ENCODE measurements at places on chromosomes 16 and 17.
A peak's percentile ranks its signal among the peaks of the same experiment; 100 is the strongest.

DNA sequence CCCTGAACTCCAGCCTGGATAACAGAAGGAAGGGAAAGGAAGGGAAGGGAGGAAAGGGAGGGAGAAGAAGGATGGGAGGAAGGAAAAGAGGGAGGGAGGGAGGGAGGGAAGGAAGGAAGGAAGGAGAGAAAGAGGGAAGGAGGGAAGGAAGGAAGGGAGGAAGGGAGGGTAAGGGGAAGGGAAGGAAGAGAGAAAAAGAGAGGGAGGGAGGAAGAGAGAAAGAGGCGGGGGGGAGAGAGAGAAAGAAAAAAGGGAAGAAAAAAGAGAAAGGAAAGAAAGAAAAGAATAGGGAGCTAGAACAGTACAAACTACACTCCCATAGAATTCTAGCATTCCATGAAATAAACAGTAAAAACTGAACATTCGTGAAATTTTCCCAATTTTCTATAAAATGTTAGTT, 23.1 kb upstream of the TRIM37 start:
- no peak for DNase-seq

DNA sequence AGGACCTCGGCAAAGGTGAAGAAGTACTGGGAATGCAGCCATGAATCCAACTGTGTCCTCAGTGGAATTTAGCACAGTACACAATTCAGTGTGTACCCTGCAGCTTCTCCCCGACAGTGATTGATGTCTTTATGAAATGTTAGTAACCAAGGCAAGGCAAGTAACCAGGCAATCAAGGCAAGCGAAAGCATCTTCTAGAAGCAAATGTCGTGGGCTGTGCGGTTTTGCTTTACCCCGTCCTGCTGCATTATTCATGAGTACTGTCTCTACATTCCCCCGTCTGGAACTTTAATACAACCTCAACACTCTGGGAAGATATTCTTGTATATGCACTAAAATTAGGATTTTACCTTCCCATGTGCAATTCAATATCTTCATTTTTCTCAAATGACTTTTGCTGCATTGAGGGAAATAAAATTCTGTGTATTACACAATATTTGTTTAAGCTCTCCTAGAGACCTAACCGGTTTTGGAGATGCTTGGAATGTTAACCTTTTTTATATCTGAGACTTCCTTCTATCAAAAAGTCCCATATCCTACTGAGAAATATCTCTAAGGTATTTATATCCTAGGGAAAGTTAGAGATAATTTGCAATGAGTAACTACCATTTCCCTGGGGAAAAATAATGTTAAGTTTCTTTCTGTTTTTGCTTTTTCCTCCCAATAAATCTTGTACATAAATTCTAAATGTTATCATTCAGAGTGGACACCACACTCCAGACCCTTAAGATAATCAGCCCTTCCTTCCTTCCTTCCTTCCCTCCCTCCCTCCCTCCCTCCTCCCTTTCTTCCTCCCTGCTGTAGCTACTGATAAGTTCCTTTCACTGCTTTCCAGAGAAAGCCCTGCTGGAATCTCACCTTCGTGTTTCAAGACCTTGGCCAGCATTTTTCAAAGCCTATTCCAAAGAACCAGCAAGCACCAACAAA, 51.9 kb upstream of the ADORA2B start:
- DNase-seq: peak; percentile 36

GRCh38 chr17:41869426-41869825, 4.2 kb upstream of the KLHL11 start:
- no peak for DNase-seq

DNA sequence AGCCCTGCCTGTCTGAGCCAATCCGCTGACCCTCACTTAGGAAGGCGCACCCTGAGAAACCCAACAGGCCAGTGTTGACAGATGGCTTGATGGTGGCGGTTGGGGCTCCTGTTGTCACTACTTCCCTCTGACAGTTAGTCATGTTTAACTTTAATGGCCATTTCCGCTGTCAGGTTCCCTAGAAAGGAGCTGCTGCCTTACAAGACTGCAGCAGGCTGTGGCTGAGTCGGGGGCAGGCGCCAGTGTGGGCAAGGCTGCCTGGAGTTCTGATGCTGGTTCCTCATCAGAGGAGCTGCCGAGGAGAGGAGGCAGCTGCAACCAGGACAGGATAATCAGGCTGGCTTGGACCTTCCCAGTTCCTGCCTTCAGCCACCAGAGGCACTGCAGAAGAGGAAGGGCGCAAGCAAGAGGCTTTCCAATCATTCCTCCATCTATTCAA, 223.2 kb upstream of the DYNLRB2 start:
- DNase-seq: peak; percentile 26

DNA sequence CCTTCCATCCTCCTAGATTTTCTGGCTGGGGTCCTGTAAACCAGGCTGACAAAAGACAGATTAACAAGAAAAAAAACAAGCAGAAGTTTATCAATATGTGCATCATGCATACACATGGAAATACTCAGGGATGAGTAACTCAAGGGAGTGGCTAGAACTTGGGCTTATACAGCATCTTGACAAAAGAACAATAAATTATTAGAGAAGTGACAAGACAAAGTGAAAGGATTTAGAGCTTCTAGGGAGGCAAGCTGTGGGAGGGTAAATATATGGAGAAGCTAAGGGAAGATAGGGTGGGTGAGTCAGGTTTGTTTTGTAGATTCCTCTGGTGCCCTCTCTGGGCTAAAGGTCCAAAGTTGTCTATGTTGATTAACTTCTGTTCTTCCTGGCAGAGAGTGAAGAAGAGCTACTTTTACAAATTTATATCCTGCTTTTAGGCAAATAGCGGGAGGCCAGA, 48.0 kb upstream of the NDRG4 start:
- DNase-seq: no peak

- no peak for DNase-seq
These were observed 20.0 kb upstream of the ITGB4 start for GRCh38 chr17:75701288-75701687.

DNA sequence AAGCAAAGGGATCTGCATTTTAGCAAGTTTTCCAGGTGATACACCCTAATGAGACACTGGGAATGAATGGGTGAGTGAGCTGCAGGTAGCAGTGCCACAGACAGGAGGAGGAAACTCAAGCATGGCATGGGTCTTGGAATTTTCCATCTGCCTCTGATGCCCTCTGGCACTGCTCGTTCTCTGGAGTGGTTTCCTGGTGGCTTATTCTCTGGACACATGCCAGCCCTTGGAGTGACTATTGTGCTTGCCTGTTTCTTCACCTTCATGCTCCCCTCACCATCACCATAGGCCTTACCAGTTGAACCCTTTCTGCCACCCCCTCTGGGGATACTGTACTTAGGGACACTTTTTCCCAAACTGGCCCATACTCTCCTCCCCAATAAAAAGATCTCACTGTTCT, 1.6 kb downstream of the COASY start:
- no peak for DNase-seq

DNA sequence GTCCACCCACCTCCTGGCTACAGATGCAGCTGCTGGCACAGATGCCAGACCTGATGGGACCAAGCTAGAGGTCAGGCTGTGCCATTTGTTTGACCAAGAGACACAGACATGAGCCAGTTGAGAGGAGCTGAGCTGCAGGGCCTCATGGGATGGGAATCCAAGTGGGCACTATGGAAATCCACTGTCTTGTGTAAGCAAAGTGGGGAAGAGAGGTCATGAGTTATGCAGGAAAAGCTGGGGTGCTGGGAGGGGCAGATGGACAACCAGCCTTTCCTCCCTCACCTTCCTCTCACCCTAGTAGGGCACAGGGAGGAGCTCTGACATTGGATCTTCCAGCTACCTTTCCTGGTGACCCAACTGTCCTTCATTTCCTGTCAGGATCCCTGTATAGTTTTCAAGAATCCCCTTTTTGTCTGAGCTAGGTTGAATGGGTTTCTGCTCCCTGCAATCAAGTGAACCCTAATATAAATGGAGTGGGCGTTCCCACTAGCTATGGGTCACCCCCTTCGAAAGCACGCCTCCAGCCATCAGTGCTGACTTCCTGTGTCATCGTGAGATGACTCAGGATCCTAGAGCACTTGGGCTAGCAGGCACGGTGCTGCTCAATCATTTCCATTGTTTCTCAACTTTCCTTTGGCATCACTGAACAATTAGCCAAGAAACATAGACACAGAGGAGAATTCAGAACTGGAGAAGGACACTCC, 13.6 kb downstream of the ATPAF2 start:
- DNase-seq: no peak

DNA sequence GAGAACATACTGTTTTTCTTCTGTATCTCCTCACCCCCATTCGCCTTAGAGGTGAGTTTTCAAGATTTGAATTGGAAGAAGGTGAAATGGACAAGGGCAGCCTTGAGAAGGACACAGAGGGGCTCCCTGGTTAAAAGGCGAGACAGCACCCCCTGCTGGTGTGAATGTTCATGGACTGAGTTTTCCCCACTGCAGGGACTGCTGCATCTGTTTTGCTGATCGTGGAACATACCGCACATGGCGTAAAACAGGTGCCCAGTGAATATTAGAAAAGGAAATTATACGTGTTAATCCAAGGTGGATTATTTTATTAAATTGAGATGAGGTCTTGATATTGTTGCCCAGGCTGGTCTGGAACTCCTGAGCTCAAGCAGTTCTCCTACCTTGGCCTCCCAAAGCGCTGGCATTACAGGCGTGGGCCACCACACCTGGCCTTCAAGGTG, 54.5 kb downstream of the NDE1 start:
- DNase-seq: peak; percentile 78

DNA sequence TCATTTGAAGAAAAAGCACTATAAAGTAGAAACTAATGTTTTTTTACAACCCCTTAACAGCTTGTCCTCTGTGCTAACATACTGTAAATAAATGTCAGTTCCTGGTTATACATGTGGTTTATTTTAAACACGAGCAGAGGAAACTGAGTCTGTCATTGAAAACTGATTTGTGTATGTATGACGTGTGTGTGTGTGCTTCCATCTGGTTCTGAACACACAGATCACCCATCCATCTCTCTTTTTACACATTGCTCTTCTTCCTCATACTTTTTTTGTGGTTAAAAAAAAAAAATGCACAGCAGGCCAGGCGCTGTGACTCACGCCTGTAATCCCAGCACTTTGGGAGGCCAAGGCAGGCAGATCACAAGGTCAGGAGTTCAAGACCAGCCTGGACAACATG, 49.5 kb downstream of the ZNF423 start:
- DNase-seq: no peak

- DNase-seq: peak; percentile 54
These were observed 1.7 kb downstream of the ARHGDIA start for GRCh38 chr17:81869221-81870130.

DNA sequence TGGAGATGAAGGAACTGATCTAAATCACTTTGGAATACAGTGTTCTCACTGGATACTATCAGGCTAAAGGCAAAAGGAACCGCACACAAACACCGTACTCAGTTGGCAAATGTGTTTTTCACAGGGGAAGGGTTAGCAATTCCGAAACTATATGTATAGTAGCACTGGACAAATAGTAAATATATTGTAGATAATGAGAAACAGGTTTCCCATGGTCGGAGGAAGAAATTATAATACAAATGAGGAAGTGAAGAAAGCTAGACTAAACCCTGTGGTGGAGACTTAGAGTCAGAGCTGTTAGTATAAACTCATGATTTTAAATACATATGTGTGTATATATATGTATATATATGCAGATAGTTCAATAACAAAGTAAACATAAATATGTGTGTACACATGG, 414.1 kb upstream of the SALL1 start:
- no peak for DNase-seq

- DNase-seq: no peak
These were observed 11.7 kb downstream of the GJD3 start for GRCh38 chr17:40352779-40353394.

DNA sequence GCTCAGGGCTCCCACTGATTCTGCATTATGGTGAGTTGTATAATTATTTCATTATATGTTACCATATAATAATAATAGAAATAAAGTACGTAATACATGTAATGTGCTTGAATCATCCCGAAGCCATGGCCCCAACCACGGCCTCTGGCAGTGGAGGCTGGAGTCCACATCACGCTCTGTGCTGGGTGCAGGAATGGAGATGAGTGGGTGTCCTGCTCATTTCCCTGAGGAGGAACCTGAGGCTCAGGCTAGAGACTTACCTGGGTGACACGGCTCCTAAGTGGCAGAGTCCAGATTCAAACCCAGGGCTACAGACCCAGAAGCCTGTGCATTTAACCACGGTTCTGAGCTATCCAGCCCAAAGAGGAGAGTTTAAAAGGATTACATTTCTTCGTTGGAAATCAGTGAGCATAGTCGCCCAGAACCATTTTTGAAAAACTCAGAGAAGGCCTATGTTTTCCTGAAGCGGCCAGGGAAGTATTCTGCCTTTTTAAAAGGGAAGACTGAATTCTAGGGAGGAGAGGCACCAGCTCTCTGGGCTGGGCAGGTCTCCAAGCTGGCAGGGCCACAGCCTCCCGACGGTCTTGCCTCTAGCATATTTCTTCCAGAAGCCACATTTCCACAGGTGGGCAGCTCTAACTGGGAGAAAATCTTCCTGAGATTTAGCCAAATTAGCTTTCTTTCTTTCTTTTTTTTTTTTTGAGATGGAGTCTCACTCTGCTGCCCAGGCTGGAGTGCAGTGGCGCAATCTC, 6.7 kb downstream of the IL4R start:
- no peak for DNase-seq

GRCh38 chr16:87562201-87562600, 40.1 kb upstream of the JPH3 start:
- DNase-seq: no peak

- peak; percentile 42 for DNase-seq
These were observed 13.8 kb upstream of the TMEM92 start for GRCh38 chr17:50260501-50260911.

DNA sequence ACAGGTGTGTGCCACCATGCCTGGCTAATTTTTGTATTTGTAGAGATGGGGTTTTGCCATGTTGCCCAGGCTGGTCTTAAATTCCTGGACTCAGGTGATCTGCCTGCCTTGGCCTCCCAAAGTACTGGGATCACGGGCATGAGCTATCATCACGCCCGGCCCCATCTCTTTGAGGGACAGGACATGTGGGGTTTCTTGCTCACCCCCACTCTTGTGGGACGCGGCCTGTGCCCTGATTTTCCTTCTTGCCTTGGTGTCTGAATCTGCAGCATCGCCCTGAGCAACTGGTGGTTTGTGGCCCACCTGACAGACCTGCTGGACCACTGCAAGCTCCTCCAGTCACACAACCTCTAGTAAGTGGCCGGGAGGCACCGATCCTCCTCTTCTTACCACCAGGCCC, 25.6 kb downstream of the NUP85 start:
- DNase-seq: no peak

DNA sequence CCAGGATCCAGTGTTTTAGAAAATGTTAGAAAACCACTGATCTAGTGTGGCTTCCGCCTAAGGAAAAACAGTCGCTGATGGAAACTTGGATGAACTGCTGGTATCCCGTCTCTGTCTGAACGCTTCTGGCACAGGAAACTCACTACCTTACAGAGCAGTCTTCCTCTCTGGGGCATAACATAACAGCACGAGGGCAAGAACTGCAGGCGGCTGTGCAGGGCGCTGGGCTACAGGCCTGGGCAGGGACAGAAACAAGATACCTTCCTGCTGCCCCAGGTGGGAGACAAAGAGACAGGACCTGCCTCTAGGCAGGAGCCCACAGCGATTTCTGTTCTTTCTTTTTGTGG, 10.5 kb downstream of the MXRA7 start:
- DNase-seq: no peak

Data from Caco-2 (cell line).